ENCODE measurements at places on chromosomes 6 and 20. TPM values are rescaled to one million over a fixed set of nuclear protein-coding genes. Genes with fewer than 3 reads are reported as not detected.

OLIG3 gene
- not detected for total RNA-seq

CDH26 gene
- total RNA-seq, result 0.30 TPM

ASIP gene
- total RNA-seq, result not detected

MAP3K4 gene
- total RNA-seq, result 13.4 TPM

PDYN gene
- not detected for total RNA-seq

LZTS3 gene
- 4.7 TPM for total RNA-seq

NDUFAF4 gene
- 54.0 TPM for total RNA-seq

UNC93A gene
- total RNA-seq, result not detected

ZNF133 gene
- 13.1 TPM for total RNA-seq

HDGFL1 gene
- not detected for total RNA-seq

TRIM15 gene
- total RNA-seq, result not detected

SOX4 gene
- 9.8 TPM for total RNA-seq

ADGB gene
- total RNA-seq, result not detected

GRIK2 gene
- total RNA-seq, result 0.36 TPM

SLC22A7 gene
- not detected for total RNA-seq

MUC21 gene
- total RNA-seq, result not detected

SAMD10 gene
- not detected for total RNA-seq

LRP11 gene
- total RNA-seq, result 34.5 TPM

GPR6 gene
- not detected for total RNA-seq

ARMH2 gene
- not detected for total RNA-seq

DEFB132 gene
- not detected for total RNA-seq

KCNK16 gene
- total RNA-seq, result not detected

FAM217A gene
- not detected for total RNA-seq

SIRT5 gene
- 3.9 TPM for total RNA-seq

ERVFRD-1 gene
- total RNA-seq, result not detected

ATP6V1G2 gene
- 0.46 TPM for total RNA-seq

SYTL3 gene
- 1.9 TPM for total RNA-seq

PRSS16 gene
- total RNA-seq, result 3.3 TPM

C20orf144 gene
- total RNA-seq, result 0.08 TPM

KIFC1 gene
- 43.1 TPM for total RNA-seq

LINC00237 gene
- not detected for total RNA-seq

FERMT1 gene
- 14.7 TPM for total RNA-seq

CUTA gene
- total RNA-seq, result 200 TPM

RIMS1 gene
- total RNA-seq, result not detected

MEP1A gene
- total RNA-seq, result not detected

C20orf204 gene
- total RNA-seq, result 0.32 TPM

FIG4 gene
- total RNA-seq, result 5.3 TPM

TSPO2 gene
- total RNA-seq, result not detected

TFAP2A gene
- total RNA-seq, result 9.3 TPM

MUCL3 gene
- total RNA-seq, result 0.14 TPM
